CD8-positive, alpha-beta T cell (primary cell): ENCODE measurements at places on chromosomes 12 and 14. TPM values are rescaled to one million over a fixed set of nuclear protein-coding genes. Genes with fewer than 3 reads are reported as not detected.

Gene TBX3
- not detected for total RNA-seq

Gene ANKRD33
- not detected for total RNA-seq

Gene KERA
- total RNA-seq, result not detected

Gene KRT83
- not detected for total RNA-seq

Gene NRL
- 3.4 TPM for total RNA-seq

Gene MUCL1
- total RNA-seq, result not detected

Gene TAS2R31
- 0.44 TPM for total RNA-seq

Gene C14orf39
- total RNA-seq, result not detected

Gene SLCO1B1
- not detected for total RNA-seq

Gene ARHGAP5
- total RNA-seq, result 48.9 TPM

Gene FAM186B
- 0.50 TPM for total RNA-seq

Gene LHX5
- total RNA-seq, result not detected
